ENCODE measurements at places on chromosomes 16 and 17.

DNA sequence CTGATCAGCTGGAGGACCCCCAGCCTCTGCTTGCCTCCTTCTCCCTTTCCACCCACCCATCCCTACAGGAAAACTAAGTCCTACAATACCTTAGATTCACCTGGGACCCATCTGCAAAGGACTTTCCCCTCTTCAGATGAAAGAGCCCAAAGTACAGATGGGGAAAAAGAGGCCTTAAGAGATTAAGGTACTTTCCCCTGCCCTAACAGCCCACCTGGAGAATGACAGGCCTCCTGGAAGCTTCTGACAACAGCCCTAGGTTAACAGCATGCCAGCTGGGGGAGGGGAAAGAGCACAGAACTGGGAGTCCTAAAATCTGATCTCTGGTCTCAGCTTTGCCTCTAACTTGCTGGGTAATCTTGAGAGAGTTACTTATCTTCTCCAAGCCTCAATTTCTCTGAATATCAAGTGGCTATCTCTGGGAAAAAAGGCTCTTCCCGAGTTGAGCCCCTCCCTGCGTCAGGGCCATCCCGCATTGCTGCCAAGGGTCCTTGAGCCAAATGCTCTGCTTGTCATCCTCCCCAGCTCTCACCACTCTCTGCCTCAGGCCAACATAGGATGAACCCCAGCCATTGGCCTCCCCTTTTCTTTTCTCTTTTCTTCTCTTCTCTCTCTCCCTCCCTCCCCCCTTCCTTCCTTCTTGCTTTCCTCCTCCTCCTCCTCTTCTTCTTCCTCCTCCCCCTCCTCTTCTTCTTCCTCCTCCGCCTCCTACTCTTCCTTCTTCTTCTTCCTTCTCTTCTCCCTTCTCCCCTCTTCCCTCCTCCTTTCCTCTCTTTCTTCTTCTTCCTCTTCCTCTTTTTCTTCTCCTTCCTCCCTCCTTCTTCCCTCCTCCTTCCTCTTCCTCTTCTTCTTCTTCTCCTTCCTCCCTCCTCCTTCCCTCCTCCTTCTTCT is 22.5 kb upstream of the SP6 start:
- no peak for DNase-seq

DNA sequence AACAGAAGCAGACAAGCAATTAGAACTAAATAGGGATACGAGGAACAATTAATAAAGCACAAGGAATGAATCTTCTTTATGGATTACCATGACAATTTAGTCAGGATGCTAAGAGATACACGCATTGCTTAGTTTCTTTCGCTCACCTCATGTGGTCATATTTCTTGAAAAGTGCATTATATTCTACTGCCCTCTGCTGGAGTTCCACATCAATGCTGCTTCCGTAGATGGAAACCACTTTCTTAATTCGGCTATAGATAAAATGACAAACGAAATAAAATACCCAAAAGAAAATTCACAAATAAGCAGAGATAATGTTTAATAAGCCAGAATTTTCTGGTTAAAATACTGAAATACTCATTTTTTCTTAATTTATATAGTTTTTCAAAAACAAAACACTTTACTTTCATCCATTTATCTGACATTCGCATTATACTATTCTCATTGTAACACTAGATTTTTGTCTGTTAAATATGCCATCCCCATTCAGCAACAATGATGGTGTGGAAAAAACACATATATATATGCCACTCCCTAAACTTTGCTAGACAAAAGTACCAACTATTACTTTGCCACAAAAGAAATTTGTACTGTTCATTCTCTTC is 22.0 kb upstream of the PHLPP2 start:
- DNase-seq, result no peak

GRCh38 chr17:55463600-55463999 is 42.0 kb upstream of the MMD start:
- no peak for DNase-seq

DNA sequence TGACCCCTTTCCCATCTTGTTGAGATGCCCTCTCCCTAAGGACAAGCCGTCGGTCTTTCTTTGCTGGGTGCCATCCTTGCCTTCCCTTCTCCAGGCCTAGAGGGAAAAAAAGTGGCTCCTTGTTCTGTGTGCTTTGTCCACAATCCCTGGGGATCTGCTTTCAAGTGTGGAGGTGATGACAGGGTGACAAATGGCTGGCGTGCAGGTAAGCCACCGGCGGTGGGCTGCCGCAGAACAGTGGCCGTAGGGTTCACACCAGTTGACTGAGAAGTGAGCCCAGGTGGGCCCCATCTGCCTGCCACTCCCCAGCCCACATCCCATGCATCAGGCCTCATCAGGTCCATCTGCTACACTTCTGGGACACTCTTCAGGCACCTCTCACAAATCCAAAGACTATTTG is 11.4 kb upstream of the CALB2 start:
- peak; percentile 59 for DNase-seq

DNA sequence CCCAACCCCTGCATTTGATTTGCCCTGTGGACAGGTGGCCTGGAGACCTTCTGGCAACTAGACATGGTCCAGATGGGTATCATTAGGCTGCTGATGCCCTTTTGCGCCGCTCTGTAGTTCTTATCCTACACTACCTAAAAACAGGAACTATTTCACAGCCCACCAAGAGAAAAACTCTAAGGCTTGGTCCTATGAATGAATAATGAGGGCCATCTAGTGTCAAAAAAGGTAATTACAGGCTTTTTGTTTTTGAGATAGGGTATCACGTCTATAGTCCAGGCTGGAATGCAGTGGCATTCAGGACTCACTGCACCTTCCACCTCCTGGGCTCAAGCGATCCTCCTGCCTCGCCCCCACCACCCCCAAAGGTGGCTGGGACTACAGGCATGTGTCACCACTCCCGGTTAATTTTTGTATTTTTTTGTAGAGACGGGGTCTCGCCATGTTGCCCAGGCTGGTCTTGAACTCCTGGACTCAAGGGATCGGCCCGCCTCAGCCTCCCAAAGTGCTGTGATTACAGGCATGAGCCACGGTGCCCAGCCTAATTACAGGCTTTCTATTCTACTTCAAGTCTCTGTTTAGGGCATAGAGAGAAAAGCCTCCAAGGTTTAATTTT is 20.9 kb downstream of the COIL start:
- peak; percentile 44 for DNase-seq

- DNase-seq, result peak; percentile 85
Observed at GRCh38 chr17:17495536-17496188, 533 bp downstream of the RASD1 start.

- DNase-seq, result no peak
Observed at GRCh38 chr17:80830020-80830780, 161.4 kb upstream of the CHMP6 start.

DNA sequence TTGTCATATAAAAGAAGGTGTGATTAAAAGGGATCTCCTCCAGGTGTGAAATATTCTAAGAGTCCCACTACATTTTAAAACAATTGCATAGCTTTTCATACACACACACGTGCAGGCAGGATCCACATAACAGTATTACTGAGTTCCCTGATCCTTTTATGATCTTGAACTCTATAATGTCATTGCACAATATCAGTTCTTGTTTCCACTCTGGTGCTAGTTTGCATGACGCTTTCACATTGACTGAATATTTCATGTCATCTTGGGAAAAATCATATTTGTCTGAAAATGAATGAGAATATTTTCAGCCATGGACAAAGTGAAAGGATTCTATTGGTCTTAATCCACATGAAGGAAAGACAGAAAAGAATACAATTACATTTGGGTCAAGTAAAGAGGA is 703.8 kb downstream of the CDH8 start:
- no peak for DNase-seq

- DNase-seq, result no peak
Observed at GRCh38 chr17:80769516-80769915, 222.1 kb upstream of the CHMP6 start.

GRCh38 chr16:27789595-27790241 is 239.8 kb downstream of the KATNIP start:
- DNase-seq, result no peak

GRCh38 chr17:5770441-5771270 is 186.3 kb upstream of the NLRP1 start:
- DNase-seq, result no peak

- no peak for DNase-seq
Observed at GRCh38 chr17:78500806-78501205, 76.4 kb downstream of the DNAH17 start.

- DNase-seq, result no peak
Observed at GRCh38 chr16:53176434-53176833, 121.6 kb downstream of the CHD9 start.

GRCh38 chr17:45092911-45093430 is 31.9 kb downstream of the NMT1 start:
- no peak for DNase-seq

GRCh38 chr17:50194934-50195865 is 6.2 kb downstream of the COL1A1 start:
- DNase-seq, result no peak

DNA sequence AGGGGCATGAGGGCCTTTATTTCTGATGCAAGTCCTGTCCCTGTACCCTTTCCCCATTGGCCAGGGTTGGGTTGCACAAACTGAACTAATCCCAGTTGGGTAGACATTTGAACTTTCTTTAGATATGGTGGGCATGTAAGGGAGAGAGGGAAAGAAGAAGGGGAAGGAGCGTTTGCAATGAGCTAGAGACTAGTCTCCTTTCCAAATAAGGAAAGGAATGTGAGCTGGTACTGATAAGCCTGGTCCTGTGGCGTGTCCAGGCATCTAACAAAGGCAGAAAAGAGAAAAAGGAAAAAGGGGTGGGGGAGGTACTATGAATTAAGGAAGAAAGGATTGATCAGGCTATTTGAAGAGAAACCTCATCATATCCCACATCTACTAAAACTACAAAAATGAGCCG is 20.3 kb downstream of the CHMP6 start:
- DNase-seq, result no peak

DNA sequence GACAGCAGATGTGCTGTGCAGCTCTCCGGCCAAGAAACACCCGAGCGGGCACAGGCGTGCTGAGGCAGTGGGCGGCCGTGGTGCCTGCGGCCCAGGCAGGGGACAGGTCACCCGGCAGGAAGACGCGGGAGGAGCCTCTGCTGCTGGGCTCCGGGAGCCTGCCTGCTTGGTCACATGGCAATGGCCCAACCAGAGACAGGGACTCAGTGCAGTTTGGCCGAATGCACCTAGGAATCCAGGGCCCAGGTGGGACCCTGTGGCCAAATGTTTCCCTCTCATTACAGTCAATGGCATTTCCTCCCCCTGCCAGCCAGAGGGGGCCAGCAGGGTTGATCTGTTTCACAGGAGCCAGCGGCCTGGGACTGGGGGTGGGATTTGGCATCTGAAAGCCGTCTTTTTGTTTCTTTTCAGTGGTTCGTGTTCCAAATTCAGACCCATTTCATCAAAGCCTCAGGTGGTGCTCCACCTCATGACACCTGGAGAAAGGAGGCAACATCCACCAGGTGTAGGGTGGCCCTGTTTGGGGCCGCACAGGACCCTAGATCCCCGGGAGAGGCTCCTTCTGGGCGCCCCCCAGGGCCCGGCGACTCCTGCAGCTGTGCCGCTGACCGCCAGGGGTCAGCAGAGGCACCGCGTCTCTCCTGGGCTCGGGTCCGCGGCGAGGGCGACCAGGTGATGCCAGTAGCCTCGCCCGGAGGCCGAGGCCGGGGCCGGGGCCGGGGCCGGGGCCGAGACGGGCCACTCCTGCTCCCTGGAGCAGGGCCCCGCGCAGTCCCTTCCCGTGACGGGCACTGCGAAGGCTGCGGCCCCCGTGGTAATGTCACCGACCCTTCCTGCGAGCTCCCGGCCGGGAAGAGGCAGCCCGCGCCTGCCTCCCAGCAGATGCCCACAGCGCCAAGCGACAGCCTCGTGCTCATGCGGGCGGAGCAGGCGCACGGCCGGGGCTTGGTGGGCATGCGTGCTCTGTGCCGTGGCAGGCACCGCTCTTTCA is 118.5 kb downstream of the C16orf78 start:
- peak; percentile 5 for DNase-seq

DNA sequence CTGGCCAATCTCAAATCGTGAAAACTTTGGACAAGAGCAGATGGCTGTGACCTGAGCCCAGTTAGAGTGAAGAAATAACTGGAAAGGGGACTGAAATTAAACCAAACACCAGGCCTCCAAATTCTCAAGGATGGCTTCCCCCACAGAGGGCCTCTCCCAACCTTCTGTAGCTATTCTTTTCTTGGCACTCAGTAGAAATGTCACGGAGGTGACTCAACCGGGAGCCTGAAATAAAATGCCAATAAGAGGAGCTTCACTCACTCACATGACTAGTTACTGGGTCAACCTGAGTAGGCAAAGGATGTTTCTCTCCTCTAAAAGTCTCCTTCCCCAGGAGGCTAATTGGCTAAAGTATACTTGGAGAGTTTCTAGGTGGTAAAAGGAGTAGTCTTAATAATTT is 230.7 kb downstream of the MAF start:
- DNase-seq, result no peak

- DNase-seq, result no peak
Observed at GRCh38 chr17:55510986-55511721, at the start of gene SMIM36. SMIM36 (minus strand) TSS chr17:55511452.

GRCh38 chr17:10600571-10600970 is 51.1 kb upstream of the MYH2 start:
- DNase-seq, result no peak

GRCh38 chr17:54948380-54948779 is 20.1 kb downstream of the COX11 start:
- DNase-seq, result no peak

DNA sequence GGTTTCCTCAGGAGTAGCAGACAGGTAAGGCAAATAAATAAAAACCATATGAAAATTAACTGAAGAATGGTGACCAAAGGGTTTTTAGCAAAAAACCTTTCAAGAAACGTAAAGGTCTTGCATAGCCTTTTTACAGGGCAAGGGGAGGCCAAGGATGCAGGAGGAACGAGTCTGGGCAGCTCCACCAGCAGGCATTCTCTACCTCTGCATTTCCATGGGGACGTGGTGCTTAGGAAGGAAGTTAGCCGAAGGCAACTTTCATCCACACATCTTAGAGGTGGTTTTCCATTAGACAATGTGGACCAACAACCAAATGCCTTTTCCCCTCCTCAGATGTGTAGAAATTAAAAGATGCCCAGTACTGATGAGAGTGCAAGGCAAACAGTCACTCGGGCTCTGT is 20.7 kb downstream of the TOM1L2 start:
- DNase-seq, result no peak

DNA sequence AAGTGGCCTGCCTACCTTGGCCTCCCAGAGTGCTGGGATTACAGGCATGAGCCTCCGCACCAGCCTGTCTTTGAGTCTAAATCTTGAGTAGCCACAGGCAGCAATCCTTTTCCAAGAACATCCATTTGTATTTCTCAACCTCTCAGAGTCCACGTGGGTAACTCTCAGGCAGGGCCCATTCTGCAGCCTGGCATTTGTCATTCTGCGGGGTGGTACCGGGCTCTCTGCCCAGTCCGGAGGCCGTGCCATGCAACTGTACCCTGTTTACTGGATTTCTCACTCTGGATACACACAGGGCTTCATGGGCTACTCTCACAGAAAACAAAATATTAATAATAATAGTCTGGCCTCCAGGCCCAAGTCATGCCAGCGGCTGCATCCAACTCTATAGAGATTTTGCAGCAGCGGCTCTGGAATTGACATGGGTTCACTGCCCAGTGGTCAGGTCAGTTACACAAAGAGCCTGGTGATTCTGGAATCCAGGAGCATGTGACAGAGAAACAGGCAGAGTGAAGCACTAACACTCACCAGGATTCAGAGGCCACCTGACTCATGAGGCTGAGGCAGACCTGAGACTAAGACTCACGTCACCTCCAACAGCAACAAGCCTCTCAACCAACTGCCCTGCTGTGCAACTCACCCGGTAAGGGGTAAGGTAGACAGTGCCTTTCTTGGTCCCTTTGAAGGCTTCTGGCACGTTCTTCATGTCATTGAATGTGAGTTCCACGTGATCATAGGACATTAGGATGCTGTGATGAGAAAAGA is 4.0 kb downstream of the WBP2 start:
- DNase-seq, result no peak

GRCh38 chr16:27840311-27841060 is 223.0 kb downstream of the GSG1L start:
- DNase-seq, result no peak

Data from SHP77 (cell line).